ENCODE measurements at places on chromosomes 12 and 14.
A peak's percentile ranks its signal among the peaks of the same experiment; 100 is the strongest.

DNA sequence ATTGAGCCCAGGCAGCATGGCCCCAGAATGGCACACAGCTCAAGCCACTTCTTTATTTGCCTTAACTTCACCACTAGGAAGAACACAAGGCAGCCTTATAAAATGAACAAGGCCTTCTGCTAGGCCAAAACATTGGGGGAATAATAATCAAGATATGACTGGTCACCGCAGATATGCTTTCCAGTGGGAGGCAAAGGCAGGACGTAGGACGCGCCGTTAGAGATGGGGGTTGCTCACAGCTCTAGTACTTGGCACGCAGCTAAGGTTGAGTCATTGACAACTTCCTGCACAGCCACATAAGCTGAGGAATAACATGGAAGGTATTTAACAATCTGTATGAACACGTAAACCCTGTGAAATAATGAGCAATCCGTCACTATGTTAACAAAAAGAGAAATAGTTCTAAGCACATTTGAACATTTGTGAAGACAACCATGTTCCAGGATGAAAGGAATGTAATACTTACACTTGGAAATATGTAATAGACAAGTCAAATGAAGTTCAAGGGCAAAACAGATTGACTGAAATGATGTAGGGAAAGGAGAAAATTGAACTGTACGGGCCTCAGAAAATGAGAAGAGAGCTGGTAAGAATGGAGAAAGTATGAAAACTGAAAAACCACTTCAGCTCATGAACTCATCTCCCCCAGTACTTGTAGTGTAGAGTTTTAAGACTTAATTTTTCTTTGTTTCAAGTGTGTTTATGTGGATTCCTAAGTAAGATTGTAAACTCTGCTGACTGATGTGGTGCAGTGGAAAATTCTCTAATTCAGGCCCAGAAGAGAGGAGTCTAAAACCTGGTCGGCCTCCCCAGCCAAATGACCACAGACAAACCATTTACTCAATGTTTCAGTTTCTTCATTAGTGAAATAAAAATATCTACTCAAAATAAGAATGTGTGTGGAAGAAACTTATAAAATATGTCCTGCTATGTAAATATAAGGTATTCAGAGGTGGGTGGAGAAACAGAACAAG, 59.3 kb upstream of the CCDC91 start:
- peak; percentile 64 for DNase-seq

- no peak for DNase-seq
Measured at GRCh38 chr12:91778091-91778832, 367.4 kb downstream of the BTG1 start.

- no peak for DNase-seq
Measured at GRCh38 chr14:54981698-54982097, 45.2 kb downstream of the WDHD1 start.

DNA sequence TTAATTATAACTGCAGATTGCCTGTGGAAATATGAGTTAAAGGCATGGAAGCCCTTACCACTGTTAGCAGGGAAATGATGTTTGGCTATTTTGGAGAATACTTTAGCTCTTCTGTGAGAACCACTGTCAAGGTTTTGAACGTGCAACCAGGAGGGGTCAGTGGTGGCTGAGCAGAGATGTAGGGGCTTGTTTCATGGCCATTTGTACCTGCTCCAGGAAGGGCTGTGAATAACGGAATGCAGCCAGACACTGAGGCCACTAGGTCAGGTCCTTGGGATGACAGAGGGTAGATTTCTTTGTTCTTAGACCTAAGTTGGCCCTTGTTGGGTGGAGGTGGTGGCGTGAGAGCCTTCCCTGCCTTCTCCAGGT, 8.3 kb downstream of the TRAF3 start:
- DNase-seq = no peak

DNA sequence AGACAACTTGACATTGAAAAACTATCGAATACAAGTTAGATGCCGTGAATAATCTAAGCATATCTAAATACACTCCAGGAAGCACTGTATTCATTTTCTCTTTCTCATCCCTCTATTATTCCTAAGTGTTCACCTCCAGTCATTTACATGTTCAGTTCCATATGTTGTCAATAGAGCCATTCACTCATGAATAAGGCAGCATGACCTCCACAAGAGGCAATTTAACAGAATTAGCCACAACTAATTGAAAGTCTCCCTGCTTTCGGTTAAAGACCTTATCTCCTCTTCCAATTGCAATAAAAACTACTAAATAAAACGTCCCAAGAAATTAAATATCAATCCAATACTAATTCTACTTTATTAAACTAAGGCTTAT, 1.8 kb downstream of the LRIG3 start:
- DNase-seq = no peak

DNA sequence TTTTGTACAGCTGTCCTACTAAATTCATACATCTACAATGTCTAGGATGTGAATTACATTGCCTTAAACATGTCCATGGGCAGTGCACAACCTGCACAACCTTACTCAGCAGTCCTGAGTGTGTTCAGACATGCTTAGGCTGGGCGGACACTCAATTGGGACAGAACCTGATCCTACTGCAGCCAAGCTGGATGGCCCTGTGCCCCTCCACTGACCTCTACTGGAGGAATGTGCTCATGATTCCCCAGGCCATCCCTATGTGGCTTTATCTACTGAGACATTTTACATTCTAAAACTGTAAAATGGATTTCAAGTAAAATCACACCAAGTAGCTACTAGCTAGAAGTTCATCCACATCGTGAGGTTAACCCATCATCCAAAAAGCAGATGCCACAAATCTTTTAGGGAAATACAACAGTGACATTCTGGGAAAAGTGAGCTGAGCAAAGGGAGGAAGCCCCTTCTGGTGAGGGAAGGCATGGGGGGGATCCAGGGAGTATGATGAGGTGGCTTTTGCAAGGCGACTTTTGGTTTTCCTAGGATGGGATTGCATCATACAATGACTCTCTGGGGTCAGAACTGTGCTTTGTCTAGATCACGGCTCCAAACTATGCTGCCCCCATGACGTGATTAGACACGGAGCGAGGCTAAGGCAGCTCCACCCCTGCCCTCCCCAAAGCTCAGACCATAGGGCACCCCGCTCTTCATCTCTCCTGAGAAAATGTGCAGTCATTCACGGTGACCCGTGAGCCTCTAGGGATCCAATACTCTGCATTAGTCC, 911.7 kb upstream of the TMEM132C start:
- no peak for DNase-seq

GRCh38 chr14:32470161-32470715, 141.1 kb downstream of the AKAP6 start:
- no peak for DNase-seq
